Sigmoid colon (tissue), 7 donors: ENCODE measurements at places on chromosomes 3 and 15. TPM values are rescaled to one million over a fixed set of nuclear protein-coding genes. Genes with fewer than 3 reads are reported as not detected.
A peak's percentile ranks its signal among the peaks of the same experiment; 100 is the strongest.

The PDIA5 gene
- 13.8 TPM for total RNA-seq

The DOCK3 gene
- total RNA-seq, result 3.3 TPM

The ROPN1 gene
- total RNA-seq, result not detected

The CCNB2 gene
- 1.9 TPM for total RNA-seq

The HDC gene
- total RNA-seq, result 1.2 TPM

The REC114 gene
- total RNA-seq, result not detected

The CPLX3 gene
- 0.41 TPM for total RNA-seq

The STAC gene
- total RNA-seq, result 6.0 TPM

The ALDH1A3 gene
- 71.2 TPM for total RNA-seq

The TNFAIP8L3 gene
- 7.1 TPM for total RNA-seq

DNA sequence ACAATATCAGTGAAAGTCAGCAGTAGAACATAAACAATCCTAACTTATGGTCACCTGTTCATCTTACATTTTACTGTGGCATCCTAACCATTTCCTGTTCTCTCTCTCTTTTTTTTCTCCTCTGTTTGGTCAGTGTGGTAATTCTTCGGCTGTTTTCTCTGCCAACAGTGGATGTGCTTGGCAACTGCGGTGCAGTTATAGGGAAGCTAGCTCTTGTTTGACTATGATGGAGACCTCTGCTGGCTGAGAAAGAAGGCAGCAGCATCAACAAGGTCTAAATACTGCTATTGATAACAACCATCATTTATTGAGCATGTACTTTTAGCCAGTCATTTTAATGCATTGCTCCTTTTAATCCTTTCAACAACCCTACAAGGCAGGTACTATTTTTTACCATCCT, 723 bp upstream of the DRD3 start:
- no peak for DNase-seq

GRCh38 chr15:89768071-89768500, 8.0 kb upstream of the MESP2 start:
- no peak for DNase-seq

DNA sequence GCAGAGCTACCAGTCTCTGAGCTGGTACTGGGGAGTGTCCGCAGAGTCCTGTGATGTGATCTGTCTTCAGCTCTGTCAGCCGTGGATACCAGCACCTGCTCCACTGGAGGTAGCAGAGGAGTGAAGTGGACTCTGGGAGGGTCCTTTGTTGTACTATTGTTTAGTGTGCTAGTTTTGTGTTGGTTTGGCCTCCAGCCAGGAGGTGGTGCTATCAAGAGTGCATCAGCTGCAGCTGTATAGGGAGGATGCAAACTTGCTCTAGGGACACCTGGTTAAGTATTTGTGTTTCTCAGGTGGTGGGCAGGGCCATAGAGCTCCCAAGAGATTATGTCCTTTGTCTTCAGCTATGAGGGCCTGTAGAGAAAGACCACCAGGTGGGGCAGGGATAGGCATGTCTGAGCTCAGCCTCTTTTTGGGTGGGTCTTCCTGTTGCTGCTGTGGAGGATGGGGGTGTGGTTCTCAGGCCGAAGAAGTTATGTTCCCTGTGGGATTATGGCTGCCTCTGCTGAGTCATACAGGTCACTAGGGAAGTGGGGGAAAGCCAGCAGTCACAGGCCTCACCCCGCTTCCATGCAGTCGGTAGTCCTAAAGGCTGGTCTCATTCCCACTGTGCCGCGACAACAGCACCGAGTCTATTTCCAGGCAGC, 443.2 kb upstream of the TBL1XR1 start:
- no peak for DNase-seq

GRCh38 chr15:62618846-62619504, 423.6 kb upstream of the TPM1 start:
- no peak for DNase-seq

DNA sequence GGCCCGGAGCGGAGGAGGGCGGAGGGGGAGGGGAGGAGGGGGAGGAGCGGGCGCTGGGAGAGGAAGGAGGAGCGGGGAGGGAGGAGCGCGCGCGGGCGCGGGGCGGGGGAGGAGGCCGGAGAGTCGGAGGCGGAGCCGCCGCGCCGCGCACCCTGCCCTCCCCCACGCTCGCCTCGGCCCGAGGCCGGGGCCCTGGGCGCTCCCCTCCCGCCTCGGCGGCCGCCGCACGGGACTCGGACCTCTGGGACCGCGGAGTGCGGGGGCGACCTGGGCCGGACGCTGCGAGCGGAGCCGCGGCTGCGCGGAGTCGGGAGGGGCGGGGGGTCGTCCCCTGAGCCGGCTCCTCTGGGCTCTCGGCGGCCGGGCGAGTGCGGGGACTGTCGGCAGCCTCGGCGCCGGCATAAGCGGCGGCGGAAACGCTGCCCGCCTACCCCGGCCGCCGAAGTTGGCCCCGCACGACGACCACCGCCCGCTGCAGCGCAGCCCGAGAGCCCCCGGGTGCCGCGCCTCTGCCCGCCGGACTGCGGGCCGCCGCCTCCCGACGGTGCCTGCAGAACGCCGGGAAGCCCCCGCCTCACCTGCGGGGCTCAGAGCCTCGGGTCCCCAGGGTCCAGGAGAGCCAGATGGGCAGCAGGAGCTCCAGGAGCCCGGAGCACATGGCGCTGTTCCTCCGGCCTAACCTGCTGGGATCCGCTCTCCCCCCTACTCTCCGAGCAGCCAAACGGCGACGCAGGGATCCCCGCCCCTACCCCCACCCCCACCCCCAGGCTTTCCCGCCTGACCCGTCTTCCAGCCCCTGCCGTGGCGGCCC, 406 bp upstream of the GABRB3 start:
- no peak for DNase-seq

GRCh38 chr15:51443282-51443914, 101.9 kb downstream of the GLDN start:
- peak; percentile 63 for DNase-seq

DNA sequence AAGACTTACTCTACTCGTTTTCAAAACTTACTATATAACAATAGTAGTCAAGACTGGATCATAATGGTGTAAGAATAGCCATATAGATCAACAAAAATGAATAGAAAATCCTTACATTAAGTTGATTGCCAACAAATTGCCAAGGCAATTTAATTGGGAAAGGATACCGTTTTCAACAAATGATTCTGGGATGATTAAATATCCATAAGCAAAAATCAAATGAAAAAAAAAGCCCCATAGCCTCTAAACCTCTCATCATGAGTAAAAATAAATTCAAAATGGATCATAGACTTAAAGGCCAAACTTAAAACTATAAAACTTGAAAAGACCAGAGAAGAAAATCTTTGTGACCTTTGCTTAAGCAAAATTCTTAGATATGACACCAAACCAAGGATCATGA, 5.3 kb upstream of the SNRK start:
- DNase-seq, result no peak

GRCh38 chr3:39548282-39548681, 80.8 kb downstream of the MOBP start:
- no peak for DNase-seq

- DNase-seq, result no peak
These were observed 147.6 kb upstream of the NR2F2 start for GRCh38 chr15:96182736-96183513.

DNA sequence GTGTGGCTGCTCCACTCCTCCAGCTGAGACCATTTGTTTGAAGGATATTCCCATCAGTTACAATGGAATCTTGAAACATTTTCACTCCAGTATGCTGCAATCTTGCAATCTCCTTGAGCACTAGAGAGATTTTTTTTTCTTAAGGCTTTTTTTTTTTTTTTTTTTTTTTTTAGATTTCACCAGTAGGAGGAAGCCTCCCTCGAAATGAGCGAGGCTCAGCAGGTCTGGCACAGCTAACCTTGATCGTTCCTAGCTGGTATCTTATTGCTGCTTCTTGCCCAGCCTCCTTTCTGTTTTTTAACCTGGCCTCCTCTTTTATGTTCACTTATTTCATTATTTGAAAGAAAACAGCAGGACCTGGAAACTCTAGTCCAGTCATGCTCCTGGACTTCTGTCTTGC, 48.1 kb downstream of the RAP2B start:
- no peak for DNase-seq

GRCh38 chr3:56296361-56296760, 171.9 kb downstream of the ERC2 start:
- DNase-seq, result no peak

GRCh38 chr3:55173504-55173903, 245.6 kb upstream of the LRTM1 start:
- no peak for DNase-seq

DNA sequence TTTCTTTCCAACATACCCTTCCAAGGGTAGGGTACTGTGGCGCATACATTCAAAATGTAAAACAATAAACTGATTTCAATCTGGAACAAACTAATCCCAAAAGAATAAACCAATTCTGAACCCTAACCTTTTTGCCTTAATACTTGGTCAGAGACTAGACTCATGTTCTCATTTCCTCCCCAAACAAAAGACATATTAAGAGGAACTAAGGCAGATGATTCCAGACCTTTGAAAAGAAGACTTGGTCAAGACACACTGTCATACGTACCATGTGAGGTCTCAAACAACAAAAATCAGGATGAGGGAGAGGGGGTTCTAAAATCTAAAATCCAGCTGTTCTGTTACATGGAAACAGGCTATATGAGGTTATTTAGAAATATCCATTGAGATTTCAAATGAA, 102.1 kb downstream of the RFTN1 start:
- no peak for DNase-seq

GRCh38 chr3:134904776-134905646, 110.0 kb downstream of the EPHB1 start:
- DNase-seq, result peak; percentile 73

DNA sequence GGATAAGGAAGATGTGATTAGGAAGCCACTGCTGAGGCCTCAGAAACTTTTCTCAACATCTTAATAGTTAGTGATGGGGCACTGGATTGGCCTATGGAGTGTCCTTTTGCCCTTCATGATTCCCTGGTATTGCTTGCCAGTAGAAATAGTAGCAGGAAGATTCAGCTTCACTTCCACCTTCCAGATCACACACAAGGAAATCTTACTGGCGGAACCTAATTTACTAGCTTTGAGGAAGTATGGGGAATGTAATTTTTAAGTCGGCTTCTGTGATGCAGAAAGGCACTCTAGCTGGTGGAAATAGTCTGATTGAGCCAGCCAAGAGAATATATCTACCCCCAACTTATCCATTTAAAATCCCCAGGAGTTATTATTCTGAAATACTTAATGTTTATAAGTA, 46.5 kb downstream of the LPP start:
- DNase-seq, result no peak

DNA sequence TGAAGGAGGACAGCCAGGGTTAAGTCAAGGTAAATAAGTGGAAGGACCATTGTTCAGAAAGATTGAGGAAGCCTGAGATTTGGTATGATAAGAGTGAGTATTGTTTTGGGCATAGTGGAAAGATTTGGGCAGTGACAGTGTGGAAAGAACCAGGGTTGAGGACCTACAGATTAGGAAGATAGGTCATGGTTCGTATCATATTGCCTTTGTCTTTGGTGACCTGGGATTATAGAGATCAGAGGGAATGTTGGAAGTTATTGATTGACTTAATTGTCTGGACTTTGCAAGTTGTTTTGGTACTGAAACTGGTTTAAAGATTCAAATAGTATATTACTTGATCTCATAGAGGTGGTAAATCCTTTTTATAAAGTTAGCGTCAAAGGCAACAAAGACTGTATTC, 23.1 kb upstream of the MGA start:
- no peak for DNase-seq

DNA sequence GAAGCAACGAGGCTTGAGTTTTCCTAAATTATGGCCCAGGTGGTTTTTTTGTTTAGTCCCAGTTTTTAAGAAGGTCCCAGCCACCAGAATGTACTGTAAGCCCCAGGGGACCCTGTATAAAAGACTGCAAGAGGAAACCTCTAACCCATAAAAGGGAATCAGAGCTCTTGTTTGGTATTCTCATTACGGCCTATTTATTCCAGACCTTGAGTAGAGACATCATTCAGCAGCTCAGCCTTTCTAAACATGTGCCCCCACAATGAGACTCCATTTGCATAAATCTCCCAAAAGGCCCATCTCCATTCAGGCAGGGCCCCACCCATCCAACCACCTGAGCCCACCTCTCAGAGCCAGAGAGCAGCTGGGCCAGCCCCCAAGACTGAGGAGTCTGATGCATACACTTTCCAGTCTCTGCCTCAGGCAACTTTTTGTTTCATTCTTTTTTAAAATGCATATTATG, 25.7 kb downstream of the ZDHHC3 start:
- DNase-seq, result no peak

DNA sequence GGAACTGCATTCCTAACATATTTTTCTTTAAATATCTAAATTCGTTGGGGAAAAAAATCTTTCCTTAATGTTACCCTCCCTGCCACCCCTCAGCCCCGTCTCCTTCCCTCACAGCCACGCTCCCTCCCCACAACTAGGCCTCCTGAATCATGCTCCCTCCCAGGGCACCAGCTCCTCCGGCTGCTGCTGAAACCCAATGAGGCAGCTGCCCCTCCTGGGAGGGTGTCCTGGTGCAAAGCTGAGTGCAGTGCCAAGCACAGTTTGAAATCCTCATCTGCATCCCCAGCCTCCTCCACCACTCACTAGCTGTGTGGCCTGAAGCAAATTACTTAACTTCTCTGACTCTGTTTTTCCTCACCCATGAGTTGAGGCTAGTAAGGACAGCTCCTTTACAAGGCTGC, 2.7 kb upstream of the NR2E3 start:
- DNase-seq, result no peak

DNA sequence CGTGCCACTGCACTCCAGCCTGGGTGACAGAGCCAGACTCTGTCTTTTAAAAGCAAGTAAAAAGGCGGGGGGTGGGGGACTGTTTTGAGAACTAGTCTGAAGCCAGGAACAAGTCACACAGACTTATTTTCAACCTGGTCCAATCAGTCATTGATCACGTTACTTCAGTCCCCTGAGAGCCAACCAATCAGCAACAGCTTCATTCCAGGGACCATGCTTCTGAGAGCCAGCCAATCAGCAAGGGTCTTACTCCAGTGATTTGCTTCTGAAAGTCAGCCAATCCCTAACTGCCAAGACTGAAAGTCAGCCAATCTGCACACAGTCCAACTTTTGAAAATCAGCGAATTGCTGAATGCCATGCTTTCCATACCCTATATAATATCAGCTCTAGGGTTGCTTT, 48.6 kb upstream of the C15orf39 start:
- DNase-seq, result no peak

- no peak for DNase-seq
These were observed 10.9 kb upstream of the IL17RD start for GRCh38 chr3:57176045-57176444.

- DNase-seq, result no peak
These were observed 12.6 kb upstream of the RNU6-1 start for GRCh38 chr15:67852418-67852817.

DNA sequence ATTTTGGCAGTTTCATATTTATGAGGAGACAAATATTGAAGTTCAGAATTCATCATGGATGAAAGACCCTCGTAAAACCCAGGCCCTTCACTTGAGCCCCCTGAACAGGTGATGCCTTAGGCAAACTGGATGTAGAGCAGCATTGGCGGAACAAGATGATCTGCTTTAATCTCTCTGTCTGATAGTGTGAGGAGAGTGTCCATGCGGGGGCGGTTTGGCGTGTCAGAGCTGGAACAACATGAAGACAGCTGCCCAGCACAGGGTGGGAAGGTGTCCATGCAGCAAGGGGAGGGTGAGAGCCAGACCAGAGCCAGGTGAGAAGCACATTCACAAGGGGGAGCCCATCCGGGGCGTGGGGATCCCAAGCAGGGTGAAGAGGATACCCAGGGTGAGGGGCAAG, 31.8 kb upstream of the ANP32A start:
- no peak for DNase-seq
